ENCODE measurements at places on chromosomes 2 and 18. TPM values are rescaled to one million over a fixed set of nuclear protein-coding genes. Genes with fewer than 3 reads are reported as not detected.

Gene MTIF2
- total RNA-seq = 50.5 TPM

Gene LRP1B
- total RNA-seq = 0.08 TPM

- no peak for DNase-seq
Measured at GRCh38 chr18:46554406-46555080, 102.5 kb downstream of the LOXHD1 start.

DNA sequence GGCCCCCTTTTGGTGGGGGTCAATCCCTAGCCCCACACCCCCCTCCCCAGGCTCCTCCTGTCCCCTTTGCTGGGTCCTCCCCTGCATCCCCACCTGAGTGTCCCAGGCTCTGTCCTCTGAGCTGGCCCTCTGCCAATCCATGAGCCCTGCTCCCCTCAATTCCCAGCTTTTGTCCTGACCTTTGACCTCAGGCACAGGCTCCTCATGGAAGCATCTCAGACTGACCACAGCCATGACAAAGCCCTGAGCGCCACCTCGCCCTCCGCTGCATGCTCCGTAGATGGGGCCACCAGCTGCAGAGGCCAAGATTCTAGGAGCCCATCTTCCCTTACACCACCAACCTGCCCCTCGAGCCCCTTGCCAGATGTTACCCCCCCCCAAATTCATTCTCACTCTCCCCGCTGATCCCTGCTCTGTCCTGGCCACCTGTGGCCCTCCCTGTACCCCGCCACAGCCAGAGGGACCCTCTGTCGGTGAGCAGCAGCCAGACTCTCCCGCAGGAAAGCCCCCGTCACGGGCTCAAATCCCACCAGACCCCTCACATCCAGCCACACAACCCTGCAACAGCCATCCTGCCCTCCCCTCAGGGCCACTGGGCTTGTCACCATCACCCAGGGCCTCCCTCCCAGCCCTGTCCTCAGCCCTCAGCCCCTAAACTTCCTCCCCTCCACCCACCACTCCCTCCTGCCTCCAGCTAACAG, 206.0 kb downstream of the MGAT5 start:
- no peak for DNase-seq

DNA sequence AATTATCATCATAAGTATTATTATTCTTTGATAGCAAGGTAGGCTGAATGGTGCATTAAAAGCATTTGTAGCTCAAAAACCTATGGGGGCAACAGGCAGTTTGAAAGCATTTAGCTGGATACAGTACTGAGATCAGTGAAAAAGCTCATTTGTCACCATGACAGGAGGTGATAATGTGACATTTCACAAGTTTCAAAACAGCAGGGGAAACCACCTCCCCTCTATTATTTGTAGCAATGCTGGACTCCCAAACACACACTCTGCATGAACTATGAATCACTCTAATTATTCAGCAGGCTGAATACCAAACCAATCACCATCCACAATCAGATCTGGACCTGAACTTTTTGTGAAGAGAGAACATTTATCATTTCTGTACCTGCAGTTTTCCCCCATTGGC, 63.4 kb downstream of the MYO5B start:
- no peak for DNase-seq

GRCh38 chr2:85221067-85221691, 88.0 kb downstream of the TCF7L1 start:
- DNase-seq = peak; percentile 70

DNA sequence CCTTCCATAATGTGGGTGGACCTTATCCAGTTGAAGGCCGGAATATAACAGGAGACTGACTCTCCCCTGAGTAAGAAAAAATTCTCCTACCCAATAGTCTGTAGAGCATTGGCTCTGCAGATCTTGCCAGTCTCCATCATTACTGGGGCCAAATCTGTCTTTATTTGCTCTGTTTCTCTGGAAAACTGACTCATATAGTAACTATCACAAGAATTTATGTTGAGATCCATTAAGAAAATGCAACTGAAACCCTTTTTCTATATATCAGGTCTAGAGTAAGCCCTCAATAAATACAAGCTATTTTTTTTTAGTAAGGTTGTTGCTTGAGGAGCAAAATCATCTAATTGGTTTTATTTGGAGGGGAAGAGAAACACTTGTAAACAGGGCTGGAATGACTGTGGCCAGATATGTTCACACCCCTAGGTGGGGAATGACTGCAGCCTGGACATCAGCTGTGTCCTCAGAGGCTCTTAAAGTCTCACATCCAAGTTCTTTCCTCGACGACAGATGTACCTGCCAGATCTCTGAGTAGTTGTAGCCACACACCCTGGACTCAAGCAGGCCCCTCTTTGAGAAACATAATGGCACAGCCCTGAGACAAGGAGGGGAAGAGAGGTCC, 339.7 kb downstream of the TNS1 start:
- no peak for DNase-seq

DNA sequence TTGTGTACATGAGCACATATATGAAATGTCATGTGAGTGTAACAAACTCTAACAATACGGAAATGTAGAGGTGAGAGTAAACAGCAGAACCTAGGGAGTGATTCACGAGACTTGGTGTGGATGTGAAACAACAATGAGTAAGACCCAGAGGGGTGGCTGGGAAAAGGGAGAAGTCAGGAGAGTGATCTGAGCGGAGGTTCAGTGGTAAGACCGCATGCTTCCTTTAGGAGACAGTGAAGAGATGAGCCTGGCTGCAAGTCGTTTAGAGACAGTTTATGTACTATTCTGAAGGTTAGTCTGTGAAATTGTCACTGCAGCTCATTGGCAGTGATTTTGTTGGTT, 150.6 kb downstream of the PRPF40A start:
- no peak for DNase-seq

DNA sequence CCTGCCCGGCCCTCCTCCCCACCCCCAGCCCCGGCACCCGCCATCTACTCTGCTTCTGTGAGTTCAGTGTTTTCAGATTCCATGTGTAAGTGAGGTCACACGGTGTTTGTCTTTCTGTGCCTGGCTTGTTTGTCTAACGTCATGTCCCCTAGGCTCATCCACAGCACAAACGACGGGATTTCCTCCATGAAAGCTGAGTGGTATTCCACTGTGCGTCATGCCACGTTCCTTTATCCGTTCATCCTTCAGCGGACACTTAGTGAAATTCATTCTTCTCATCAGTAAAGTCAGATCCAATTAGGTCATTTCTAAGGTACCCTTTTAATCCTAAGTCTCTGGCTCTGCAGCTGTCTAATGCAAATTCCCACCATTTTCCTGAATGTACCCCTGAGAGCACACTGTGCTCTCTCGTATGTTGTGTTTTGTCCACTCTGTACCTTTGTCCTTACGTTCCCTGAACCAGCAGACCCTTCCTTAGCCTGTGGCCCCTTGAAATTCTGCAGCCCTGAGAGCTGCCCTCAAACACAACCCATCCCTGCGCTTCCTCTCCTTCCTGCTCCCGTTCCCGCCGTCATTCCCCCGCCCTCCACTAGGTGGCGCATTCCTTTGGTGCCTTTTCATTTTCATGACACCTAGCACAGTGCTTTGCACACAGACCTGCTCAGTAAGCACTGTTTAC, 44.1 kb downstream of the TRAPPC12 start:
- peak; percentile 82 for DNase-seq

DNA sequence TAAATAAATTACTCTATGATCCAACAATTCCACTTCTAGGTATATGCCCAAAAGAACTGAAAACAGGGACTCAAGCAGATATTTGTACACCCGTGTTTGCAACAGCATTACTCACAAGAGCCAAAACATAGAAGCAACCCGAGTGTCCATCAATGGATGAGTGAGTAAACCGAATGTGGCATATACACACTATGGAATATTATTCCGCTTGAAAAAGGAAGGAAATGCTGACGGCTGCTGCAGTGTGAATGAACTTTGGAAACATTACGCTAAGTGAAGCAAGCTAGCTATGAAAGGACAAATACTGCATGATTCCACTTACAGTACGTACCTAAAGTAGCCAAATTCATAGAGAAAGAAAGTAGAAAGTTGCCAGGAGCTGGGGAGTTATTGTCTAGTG, 32.2 kb downstream of the MREG start:
- no peak for DNase-seq

DNA sequence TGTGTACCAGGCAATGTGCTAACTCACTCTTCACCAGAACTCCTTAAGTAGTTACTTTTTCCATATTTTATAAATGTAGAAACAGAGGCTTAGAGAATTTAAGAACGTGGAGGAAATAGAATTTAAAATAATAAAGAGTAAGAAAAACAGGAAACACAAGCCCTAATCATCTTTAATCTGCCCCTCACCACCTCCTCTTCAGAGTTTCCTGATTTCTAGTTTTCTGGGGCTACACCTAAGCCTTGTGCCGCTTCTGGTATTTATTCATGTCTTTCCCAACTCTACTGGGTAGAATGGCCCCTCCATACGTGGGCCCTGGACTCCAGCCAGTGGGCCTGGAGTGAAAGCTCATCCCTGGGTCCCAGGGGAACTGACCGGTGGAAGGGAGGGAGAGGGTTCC, 85.4 kb downstream of the RTN4 start:
- DNase-seq = no peak

DNA sequence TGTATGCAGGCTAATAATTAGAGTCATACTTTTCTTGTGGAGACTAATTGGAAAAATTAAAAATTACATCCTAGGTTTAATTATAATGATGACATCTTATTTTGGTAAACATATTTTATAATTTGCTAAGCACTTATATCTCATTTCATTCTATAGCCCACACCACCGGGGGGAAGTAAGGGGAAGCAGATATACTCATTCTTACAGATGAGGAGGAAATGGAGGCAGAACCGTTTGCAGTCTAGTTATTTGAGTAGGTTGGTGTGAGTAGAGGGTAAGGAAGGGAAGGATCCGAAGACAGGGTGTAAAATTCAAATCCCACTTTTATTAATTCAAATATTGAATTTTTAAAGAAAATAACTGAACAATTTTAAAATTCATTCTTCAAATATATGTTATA, 3.7 kb downstream of the ITGAV start:
- DNase-seq = no peak
